ENCODE measurements at places on chromosomes 11 and 22. TPM values are rescaled to one million over a fixed set of nuclear protein-coding genes. Genes with fewer than 3 reads are reported as not detected.
A peak's percentile ranks its signal among the peaks of the same experiment; 100 is the strongest.

DNA sequence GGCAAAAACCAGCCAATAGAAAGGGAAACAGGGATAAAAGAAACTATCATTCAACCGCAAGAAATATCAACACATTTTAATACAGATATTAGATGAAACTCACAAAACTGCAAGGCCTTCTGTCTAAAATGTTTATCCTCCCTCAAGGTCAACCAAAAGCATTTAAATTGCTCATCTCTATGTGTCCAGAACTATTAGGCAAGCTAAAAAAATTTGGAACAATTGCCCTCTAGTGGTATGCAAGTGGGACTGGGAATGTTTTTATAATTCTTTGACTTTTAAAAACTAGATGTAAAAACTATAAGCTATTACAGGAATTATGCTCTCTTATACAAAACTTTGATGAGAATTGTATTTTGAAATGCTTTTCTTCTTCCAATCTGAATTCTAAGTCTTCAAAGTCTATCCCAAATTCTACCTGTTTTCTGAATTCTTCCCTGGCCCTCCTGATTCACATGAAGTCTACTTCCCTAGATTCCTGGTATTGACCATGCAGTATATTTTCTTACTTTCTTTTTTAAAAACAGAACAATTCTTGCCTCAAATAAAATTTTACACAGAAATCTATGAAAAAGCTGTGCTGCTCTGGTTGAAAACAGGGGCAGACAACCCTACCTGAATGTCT, 4.9 kb downstream of the CWC15 start:
- DNase-seq: peak; percentile 15

IPO7 gene
- total RNA-seq: 172 TPM

- DNase-seq: peak; percentile 40
Measured at GRCh38 chr11:27722117-27722952, 22.1 kb upstream of the BDNF start.

TUB gene
- 12.1 TPM for total RNA-seq

DNA sequence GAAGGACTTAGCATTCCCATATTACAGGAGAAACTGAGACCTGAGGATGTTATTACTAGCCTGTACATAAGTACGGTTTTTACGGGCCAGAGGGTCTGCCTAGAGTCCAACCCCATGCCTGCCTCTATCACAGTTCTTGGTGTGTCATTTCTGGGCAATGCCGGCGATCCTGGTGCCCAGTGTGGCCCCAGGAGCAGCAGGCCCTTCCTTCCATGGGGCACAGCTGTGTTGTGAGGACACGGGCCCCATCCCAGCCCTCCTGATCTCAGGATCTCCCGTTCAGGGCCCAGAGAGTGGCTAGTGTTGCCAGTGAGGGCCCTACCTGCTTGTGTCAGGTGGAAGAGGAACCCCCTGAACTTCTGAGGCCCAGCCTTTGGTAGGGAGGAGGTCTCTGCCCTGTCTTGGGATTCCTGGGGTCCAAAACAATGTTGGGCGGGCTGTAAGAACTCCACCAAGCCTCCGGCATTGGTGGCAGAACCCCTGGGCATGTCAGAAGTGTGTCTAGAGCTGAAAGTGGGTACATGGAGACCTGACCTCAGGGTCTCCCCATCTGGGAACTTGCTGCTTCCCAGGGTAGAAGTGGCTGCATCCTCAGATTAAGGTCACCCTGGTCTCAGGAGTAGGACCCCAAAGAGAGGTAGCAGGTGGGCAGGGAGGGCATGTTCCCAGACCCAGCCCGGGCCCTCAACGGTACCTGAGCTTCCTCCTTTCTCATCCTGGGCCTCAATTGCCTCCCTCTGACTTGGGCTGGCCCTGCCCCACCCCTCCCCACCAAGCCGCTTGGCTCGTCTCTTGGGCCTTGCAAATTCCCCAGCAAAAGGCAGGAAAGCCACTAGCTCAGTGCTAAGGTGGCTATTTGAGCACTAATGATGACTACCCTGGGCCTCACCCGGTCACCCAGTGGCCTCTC, 74.6 kb upstream of the KCNQ1OT1 start:
- peak; percentile 23 for DNase-seq

GRCh38 chr11:2791521-2792380, 92.0 kb upstream of the KCNQ1OT1 start:
- DNase-seq: peak; percentile 78

MS4A6E gene
- total RNA-seq: not detected

- no peak for DNase-seq
Measured at GRCh38 chr11:127055236-127055635, 54.7 kb upstream of the KIRREL3 start.

OR8D1 gene
- not detected for total RNA-seq

DNA sequence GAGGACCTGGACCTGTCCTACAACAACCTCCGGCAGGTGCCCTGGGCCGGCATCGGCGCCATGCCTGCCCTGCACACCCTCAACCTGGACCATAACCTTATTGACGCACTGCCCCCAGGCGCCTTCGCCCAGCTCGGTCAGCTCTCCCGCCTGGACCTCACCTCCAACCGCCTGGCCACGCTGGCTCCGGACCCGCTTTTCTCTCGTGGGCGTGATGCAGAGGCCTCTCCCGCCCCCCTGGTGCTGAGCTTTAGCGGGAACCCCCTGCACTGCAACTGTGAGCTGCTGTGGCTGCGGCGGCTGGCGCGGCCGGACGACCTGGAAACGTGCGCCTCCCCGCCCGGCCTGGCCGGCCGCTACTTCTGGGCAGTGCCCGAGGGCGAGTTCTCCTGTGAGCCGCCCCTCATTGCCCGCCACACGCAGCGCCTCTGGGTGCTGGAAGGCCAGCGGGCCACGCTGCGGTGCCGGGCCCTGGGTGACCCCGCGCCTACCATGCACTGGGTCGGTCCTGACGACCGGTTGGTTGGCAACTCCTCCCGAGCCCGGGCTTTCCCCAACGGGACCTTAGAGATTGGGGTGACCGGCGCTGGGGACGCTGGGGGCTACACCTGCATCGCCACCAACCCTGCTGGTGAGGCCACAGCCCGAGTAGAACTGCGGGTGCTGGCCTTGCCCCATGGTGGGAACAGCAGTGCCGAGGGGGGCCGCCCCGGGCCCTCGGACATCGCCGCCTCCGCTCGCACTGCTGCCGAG, 1.5 kb downstream of the LRFN4 start:
- no peak for DNase-seq

- no peak for DNase-seq
Measured at GRCh38 chr11:12767027-12767426, 92.8 kb downstream of the TEAD1 start.

DNA sequence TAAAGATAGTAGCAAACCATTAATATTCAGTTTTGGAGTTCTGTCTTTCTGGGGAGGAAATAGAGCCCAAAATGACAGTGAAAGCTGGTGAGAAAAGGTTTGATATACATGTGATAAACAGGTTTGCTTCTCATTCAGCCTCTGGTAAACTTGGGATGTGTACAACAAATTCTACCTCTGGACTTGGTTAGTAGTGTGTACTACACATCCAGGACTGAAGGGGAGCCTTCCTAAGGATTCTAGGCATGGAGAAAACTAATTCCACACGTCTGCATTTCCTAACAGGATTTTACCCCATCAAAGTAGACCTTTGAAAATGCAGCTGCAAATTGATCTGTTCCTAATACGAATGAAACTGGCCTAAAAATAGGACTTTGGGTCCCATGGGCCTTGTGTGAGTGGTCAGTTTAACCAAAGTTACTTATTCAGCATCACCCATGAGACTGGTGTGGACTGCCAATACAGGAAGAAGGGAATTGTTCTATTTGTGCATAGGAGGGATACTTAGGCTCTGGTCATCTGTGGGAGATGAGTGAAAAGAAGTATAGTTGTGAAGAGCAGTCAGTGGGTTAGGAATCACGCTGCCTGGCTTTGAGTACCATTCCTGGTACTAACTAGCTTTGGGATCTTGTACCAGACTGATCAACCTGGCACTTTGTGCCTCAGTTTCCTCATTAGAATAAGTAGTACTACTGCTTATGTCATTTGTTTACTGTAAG, 74.2 kb downstream of the YAP1 start:
- no peak for DNase-seq
